ENCODE measurements at places on chromosomes 12 and 14.
A peak's percentile ranks its signal among the peaks of the same experiment; 100 is the strongest.

DNA sequence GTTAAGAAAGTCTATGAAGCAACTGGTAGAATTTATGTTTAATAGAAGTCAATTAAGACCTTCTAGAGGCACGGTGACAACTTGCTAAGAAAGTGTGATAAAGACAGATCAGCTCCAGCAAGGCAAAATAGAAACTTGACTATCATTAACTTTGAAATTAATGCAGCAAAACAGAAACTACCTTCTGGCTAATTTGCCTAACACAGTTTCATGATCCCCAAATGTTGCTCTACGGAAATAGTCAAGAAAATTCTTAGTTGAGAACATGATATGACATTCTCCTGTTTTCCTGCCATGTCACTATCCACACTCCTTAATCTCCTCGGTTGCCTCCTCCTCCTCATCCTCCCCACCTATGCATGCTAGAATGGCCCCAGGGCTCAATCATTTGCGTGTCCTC is 4.2 kb downstream of the DENND5B start:
- no peak for DNase-seq

GRCh38 chr12:106455111-106455510 is 97.6 kb downstream of the POLR3B start:
- DNase-seq, result peak; percentile 36

- no peak for DNase-seq
Observed at GRCh38 chr12:50425589-50426258, 25.0 kb downstream of the LARP4 start.

- no peak for DNase-seq
Observed at GRCh38 chr14:106619606-106620005, 1093.2 kb downstream of the TMEM121 start.

DNA sequence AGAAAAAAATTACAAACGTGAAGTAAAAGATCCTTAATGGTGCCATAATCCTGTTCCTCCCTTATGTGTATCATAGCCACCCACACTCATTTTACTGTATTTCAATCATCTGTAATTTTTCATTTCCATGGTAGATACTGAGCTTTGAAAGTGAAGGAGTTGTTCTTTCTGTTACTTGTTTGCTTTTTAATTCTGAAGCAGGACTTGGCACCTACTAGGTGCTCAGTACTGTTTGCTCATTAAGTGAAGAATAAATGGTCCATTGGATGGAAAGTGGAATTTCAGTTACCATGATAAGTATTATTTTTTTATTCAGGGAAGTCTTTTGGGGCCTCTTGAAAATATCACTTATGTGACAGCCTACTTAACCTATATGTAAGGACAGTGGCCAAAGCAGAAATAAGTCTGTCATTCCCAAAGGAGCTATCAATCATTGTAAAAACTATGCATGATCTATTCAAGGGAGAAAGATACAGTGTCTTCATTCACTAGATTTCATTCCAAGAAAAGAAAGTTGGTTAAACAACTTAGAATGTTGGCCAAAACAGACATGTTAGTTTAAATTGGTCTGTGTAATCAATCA is 1244.4 kb upstream of the SEL1L start:
- DNase-seq, result no peak

- DNase-seq, result no peak
Observed at GRCh38 chr14:47651337-47651736, 24.1 kb downstream of the MDGA2 start.

DNA sequence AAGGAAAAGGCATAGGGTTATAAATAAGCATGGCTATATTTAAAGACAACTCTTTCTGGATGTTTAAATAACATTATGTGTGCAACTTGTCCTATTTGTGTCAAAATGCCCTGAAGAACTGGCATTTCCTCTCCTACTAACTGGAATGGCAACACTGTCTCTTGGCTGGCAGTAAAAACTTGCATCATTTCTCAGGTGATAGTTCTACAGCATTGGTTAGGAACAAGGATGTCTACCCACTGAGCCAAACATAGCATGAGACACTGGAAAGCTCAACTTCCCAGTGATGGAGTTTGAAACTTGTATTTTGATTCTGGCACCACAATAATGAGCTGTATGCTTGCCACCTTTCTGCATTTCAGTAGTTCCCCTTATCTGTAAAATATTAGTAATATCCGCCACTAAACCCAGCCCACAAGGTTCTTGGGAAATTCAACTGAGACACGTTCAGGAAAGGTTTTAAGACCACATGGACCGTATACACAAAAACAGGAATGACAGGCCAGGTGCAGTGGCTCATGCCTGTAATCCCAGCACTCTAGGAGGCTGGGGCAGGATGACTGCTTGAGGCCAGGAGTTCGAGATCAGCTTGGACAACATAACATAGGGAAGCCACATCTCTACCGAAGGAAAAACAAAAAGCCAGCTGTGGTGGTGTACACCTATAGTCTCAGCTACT is 5.1 kb downstream of the SLC38A2 start:
- no peak for DNase-seq

GRCh38 chr14:90398315-90398839 is 1.5 kb downstream of the CALM1 start:
- peak; percentile 56 for DNase-seq

GRCh38 chr12:56987551-56988053 is 18.7 kb downstream of the ZBTB39 start:
- DNase-seq, result peak; percentile 72

DNA sequence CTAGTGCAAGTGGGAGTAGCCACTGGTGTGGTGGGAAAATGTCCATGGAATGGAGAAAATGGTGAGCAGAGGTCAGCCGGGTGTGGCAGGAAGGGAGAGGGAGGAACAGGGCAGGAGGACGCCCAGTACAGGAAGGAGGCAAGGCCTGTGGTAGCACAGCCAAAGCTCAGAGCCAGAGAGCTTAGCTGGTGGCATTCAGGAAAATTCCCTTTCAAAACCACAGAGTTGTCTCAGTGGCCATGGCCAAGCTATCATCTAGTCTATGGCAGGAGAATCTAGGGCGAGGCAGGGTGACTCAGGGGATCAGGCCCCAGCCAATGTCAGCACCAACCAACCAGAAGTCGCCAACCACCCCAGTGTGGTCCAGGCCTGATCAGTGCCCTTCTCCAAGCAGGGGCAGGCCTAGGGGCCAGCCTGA is 67.7 kb upstream of the DDX11 start:
- DNase-seq, result no peak

DNA sequence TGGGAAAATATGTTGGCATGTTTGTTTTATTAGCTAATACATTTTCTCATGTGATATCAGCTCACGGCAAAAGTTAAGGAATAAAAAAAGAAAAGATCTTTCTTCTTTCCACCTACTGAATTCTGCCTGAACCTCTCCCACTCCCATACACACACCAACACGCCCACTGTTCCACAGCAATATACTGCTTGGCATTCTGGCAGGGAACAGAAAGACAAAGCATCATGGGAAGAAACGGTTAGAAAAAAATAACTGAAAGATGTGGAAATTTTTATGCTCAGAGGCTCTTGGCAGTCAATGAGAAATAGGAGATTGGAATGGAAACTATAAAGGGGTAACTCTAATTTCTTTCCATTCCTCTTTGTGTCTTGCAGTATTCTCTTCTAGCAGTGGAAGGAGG is 268.5 kb downstream of the FOXG1 start:
- DNase-seq, result no peak

DNA sequence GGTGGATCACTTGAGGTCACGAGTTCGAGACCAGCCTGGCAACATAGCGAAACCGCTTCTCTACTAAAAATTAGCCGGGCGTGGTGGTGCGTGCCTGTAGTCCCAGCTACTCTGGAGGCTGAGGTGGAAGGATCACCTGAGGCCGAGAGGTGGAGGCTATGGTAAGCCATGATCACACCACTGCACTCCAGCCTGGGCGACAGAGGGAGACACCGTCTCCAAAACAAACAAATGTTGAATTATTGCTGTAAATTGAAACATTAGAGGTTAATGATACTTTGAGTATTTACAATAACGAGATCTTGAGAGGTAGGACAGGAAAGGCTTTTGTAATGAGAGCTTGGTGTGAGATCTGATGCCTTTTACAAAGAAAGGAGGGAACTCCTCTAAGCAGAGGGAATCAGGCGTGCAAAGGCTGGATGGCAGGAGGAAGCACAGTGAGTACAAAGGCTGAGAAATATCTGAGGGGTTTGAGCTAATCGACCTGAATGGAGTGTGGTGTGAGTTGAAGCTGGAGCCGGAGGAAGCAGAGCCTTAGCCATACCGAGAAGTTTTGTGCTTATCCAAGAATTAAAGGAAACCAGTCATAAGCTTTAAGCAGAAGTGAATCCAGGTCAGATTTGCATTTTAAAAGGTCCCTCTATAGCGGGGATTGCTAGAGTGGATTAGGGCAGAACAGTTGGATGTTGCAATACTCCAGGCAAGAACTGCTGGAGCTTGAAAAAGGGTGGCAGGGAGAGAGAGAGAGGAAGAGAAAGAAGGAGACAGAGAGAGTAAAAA is 1.1 kb downstream of the RHNO1 start:
- DNase-seq, result peak; percentile 55

DNA sequence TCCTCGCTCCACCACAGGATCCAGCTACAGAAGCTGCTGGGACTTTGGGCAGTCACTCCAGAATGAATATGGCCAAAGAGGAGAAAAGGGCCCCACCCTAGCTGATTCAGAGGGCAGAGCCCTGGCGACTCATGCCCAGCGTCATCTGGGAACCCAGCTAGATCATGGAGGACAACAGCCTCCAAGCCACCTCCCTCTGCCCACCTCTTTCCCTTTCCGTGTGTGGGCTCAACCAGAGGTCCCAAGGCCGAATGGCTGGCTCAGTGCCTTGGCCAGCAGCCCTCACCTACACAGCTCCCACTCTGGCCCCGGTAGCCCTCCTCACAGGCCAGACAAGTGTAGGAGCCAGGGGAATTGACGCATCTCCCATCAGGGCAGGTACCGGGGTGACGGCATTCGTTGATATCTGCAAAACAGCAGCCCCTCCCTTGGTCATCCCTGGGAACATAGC is 17.4 kb downstream of the ISCA2 start:
- no peak for DNase-seq
